ENCODE measurements at places on chromosomes 5 and 9. TPM values are rescaled to one million over a fixed set of nuclear protein-coding genes. Genes with fewer than 3 reads are reported as not detected.

C9orf153 gene
- 0.41 TPM for total RNA-seq

KLF9 gene
- total RNA-seq: 3.6 TPM

GABRA6 gene
- not detected for total RNA-seq

CFAP90 gene
- total RNA-seq: 0.85 TPM

SCAMP1 gene
- total RNA-seq: 43.7 TPM

AK8 gene
- 2.1 TPM for total RNA-seq

PRRC2B gene
- 497 TPM for total RNA-seq

LHX3 gene
- total RNA-seq: not detected

CD72 gene
- 4.2 TPM for total RNA-seq

GRCh38 chr5:62732677-62733121, 154.1 kb downstream of the LRRC70 start:
- peaks cover 2% of the 10 kb centered on the region for H3K36me3 ChIP-seq
- H3K4me1 ChIP-seq: peaks cover 5% of the 10 kb centered on the region
- no peaks in the 10 kb centered on the region for H3K27me3 ChIP-seq

GRCh38 chr9:100465274-100465673, 7.7 kb upstream of the TMEFF1 start:
- H3K27ac ChIP-seq: no peak overlapping the region
- no peak overlapping the region for H3K4me3 ChIP-seq
- H3K4me1 ChIP-seq: no peaks in the 10 kb centered on the region
- H3K27me3 ChIP-seq: no peaks in the 10 kb centered on the region
- no peaks in the 10 kb centered on the region for H3K36me3 ChIP-seq
- DNase-seq: no peak

- H3K27me3 ChIP-seq: no peaks in the 10 kb centered on the region
- H3K36me3 ChIP-seq: no peaks in the 10 kb centered on the region
- H3K27ac ChIP-seq: no peak overlapping the region
- no peak for DNase-seq
- no peak overlapping the region for H3K4me3 ChIP-seq
Observed at GRCh38 chr5:90612919-90613318, 54.3 kb downstream of the ADGRV1 start.

DNA sequence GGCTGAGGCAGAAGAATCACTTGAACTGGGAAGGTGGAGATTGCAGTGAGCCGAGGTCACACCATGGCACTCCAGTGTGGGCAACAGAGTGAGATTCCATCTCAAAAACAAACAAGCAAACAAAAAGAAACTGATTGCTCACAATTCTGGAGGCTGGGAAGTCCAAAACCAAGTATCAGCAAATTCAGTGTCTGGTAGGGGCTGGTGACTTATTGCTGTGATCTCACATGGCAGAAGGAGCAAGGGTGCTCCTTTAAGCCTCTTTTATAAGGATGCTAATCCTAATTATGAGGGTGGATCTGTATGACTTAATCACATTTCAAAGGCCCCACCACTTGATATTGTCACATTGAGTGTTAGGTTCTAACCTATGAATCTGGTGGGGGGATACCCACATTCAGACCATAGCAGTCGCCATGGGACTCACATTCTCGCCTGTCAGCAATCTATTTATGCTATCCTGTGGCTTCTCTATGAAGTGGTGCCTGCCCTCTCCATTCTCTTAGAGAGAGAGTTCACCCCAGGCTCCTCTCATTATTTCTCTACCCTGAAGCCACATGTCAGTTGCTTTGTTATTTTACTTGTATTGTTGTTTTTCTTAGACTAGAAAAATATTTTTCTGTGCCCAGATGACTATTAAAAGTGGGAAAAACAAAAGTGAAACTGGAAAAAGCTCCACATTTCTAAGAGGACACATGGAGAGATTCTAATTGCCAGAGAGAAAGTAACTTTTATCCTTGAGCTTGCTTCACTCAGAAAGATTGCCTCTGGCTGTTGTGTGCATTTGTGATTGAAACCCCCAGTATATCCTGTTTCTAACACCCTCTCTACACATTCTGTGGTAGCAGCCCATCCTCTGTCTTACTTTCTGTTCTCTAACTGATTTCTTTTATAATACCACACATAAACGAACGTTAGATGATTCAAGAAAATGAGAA, 18.8 kb upstream of the PRLR start:
- H3K27me3 ChIP-seq: no peaks in the 10 kb centered on the region
- no peak for DNase-seq
- H3K4me1 ChIP-seq: peaks cover 22% of the 10 kb centered on the region
- H3K4me3 ChIP-seq: no peak overlapping the region

DNA sequence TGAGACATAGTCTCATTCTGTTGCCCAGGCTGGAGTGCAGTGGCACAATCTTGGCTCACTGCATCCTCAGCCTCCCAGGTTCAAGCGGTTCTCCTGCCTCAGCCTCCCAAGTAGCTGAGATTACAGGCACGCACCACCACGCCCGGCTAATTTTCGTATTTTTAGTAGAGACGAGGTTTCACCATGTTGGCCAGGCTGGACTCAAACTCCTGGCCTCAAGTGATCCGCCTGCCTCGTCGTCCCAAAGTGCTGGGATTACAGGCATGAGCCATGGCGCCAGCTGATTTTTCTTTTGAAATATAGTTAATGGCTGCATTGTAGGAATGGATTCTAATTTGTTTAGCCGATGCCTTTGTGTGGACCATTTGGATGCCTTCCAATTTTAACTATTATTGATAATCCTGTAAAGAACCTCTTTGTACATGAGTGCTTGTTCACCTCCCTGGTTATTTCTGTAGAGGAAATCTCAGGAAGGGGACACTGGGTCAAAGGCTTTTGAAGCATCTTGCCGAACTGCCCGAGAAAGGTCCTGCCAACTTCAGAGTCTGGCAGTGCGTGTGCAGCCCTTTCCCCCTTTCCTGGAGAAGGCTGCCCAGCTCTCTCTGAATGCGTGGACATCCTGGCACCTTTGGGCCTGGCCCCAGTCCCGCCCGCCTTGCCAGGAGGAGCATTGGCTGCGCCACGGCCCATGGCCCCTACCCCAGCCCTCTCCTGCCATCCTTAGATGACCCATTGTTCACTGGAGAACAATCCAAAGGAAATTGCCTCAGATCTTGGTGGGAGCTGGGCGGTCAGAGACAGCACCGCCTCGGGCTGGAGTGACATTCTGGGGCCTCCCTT, 8.9 kb upstream of the NUP214 start:
- H3K27ac ChIP-seq: no peak overlapping the region
- no peaks in the 10 kb centered on the region for H3K27me3 ChIP-seq
- no peak for DNase-seq
- H3K4me1 ChIP-seq: no peaks in the 10 kb centered on the region
- no peak overlapping the region for H3K4me3 ChIP-seq

- H3K27me3 ChIP-seq: peaks cover 2% of the 10 kb centered on the region
- DNase-seq: no peak
- no peaks in the 10 kb centered on the region for H3K4me1 ChIP-seq
- no peak overlapping the region for H3K4me3 ChIP-seq
Observed at GRCh38 chr5:119630752-119631440, 1.5 kb downstream of the FAM170A start.

GRCh38 chr9:130008538-130008937, 34.5 kb downstream of the FNBP1 start:
- no peaks in the 10 kb centered on the region for H3K27me3 ChIP-seq
- H3K4me1 ChIP-seq: peaks cover 3% of the 10 kb centered on the region
- H3K27ac ChIP-seq: peak overlapping the region; percentile 11
- DNase-seq: no peak
- no peak overlapping the region for H3K4me3 ChIP-seq

DNA sequence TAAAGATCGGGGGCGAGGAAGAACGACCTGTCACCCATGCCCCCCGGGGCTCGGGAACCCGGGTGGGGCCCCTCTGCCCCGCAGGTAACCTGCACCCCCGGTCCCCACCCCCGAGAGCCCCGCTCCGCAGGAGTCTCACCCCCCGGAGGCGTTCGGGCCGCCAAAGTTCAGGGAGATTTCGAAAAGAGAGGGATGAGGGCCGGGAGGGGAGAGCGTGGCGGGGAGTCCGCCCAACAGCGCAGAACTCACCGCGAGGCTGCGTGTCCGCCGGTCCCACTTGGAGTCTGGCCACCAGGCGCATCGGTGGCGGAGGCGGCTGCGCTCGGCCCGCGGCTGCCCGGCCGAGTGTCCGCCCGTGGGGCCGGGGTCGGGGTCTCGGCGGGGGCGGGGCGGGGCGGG, at the start of gene PHF19:
PHF19 (minus strand) TSS at position 347 of the 399 bp plus-strand sequence. CDS start 2,447 bp downstream, outside the sequence.
- peak within 1 kb of the TSS; percentile 68 for H3K27ac ChIP-seq
- peaks cover 17% of the 10 kb centered on the region for H3K4me1 ChIP-seq
- peaks cover 35% of the 10 kb centered on the region for H3K27me3 ChIP-seq
- H3K4me3 ChIP-seq: peak within 1 kb of the TSS; percentile 80
- DNase-seq: no peak

- H3K27ac ChIP-seq: no peak overlapping the region
- peaks cover 3% of the 10 kb centered on the region for H3K27me3 ChIP-seq
- no peak for DNase-seq
- H3K36me3 ChIP-seq: no peaks in the 10 kb centered on the region
- no peaks in the 10 kb centered on the region for H3K4me1 ChIP-seq
Observed at GRCh38 chr9:38641985-38642864, 21.8 kb upstream of the ANKRD18A start.

GRCh38 chr9:20692554-20692953, 8.5 kb downstream of the FOCAD start:
- no peak for DNase-seq
- peaks cover 19% of the 10 kb centered on the region for H3K4me1 ChIP-seq
- H3K27me3 ChIP-seq: no peaks in the 10 kb centered on the region
- peak overlapping the region; percentile 61 for H3K27ac ChIP-seq
- no peak overlapping the region for H3K4me3 ChIP-seq
- H3K36me3 ChIP-seq: peaks cover 2% of the 10 kb centered on the region

All from mesothelial cell of epicardium (in vitro differentiated cells).